ENCODE measurements at places on chromosomes 5 and 9.

- no peaks in the 10 kb centered on the region for H3K27me3 ChIP-seq
- no peak overlapping the region for H3K4me3 ChIP-seq
- H3K36me3 ChIP-seq, result no peaks in the 10 kb centered on the region
- no peak overlapping the region for H3K27ac ChIP-seq
These were observed 77.8 kb upstream of the SHISAL2B start for GRCh38 chr5:64612344-64612961.

- H3K4me1 ChIP-seq, result no peaks in the 10 kb centered on the region
These were observed 171.3 kb downstream of the SLC28A3 start for GRCh38 chr9:84169240-84169639.

- H3K27ac ChIP-seq, result no peak overlapping the region
- no peaks in the 10 kb centered on the region for H3K4me1 ChIP-seq
- H3K27me3 ChIP-seq, result no peaks in the 10 kb centered on the region
- no peaks in the 10 kb centered on the region for H3K36me3 ChIP-seq
- H3K4me3 ChIP-seq, result no peak overlapping the region
These were observed 33.1 kb upstream of the RAB14 start for GRCh38 chr9:121234832-121235161.

DNA sequence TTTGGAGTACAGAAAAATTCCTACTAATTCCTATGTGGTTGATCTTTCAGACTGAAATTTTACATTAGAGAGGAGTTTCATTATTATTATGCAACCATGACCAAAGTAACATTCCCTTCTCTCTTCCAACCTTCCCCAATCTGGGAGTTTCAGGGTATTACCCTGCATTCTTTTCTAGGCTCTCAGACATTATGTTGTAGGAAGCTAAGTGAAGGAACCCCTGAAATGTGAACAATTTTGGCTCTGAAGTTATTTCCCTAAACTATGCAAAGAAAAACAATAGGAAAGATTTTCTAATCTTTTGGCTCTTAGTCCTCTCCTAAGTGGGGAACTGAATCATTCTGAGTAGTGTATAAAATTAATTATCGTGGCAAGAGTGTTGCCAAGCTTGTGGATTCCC lies 63.3 kb upstream of the ZFAND5 start:
- H3K27ac ChIP-seq, result no peak overlapping the region
- no peaks in the 10 kb centered on the region for H3K4me1 ChIP-seq
- no peaks in the 10 kb centered on the region for H3K27me3 ChIP-seq

- H3K27ac ChIP-seq, result no peak overlapping the region
- H3K27me3 ChIP-seq, result no peaks in the 10 kb centered on the region
- no peak for DNase-seq
These were observed 229.7 kb upstream of the PIK3R1 start for GRCh38 chr5:67985686-67986387.

- no peaks in the 10 kb centered on the region for H3K36me3 ChIP-seq
- DNase-seq, result peak; percentile 16
- H3K27me3 ChIP-seq, result no peaks in the 10 kb centered on the region
- no peak overlapping the region for H3K4me3 ChIP-seq
- H3K27ac ChIP-seq, result no peak overlapping the region
- H3K4me1 ChIP-seq, result 0 out of 2 replicates have a peak, but pooled peaks cover 2% of the 10 kb centered on the region
These were observed 36.0 kb downstream of the CAMK2A start for GRCh38 chr5:150253416-150254208.

- no peak for DNase-seq
- no peak overlapping the region for H3K4me3 ChIP-seq
- no peaks in the 10 kb centered on the region for H3K4me1 ChIP-seq
These were observed 8.1 kb downstream of the HINT1 start for GRCh38 chr5:131156957-131157356.

DNA sequence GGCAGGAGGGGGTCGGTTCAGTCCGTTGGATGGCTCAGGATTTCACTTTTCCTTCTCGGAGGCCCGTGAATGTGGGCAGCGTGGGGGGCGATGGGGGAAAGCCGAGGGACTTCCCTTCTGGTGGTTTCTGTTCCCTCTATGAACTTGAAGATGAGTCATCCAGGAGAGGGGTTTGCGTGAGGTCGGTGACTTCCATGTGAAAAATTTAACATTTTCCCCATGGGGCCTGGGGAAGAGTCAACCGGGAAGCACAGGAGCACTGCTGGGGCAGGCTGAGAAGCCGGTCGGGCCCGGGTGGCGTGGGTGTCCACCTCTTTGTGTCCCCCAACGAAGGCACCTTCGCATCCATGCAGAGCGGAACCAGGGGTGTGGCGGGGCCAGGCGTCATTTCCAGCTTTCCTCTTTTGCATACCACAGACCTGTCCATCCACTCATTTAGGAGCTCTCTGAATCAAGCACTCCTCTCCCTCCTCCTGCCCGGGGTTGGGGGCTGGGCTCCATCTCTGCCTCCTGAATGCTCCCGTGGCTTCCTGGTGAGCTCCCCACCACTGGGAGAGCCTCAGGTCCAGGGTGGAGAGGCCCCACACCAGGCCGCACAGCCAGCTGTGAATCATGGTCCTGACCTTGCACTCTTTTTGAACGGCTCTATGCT lies 68.4 kb downstream of the ANKRD33B start:
- H3K4me1 ChIP-seq, result peaks cover 12% of the 10 kb centered on the region
- no peak overlapping the region for H3K27ac ChIP-seq
- H3K4me3 ChIP-seq, result no peak overlapping the region
- no peak for DNase-seq
- no peaks in the 10 kb centered on the region for H3K27me3 ChIP-seq
- no peaks in the 10 kb centered on the region for H3K36me3 ChIP-seq

GRCh38 chr9:78669591-78669990 lies 372.7 kb downstream of the PSAT1 start:
- peaks cover 2% of the 10 kb centered on the region for H3K4me1 ChIP-seq
- no peaks in the 10 kb centered on the region for H3K27me3 ChIP-seq
- H3K4me3 ChIP-seq, result no peak overlapping the region

Data from iPS DF 6.9 (cell line).